ENCODE measurements at places on chromosomes 5 and 9.

DNA sequence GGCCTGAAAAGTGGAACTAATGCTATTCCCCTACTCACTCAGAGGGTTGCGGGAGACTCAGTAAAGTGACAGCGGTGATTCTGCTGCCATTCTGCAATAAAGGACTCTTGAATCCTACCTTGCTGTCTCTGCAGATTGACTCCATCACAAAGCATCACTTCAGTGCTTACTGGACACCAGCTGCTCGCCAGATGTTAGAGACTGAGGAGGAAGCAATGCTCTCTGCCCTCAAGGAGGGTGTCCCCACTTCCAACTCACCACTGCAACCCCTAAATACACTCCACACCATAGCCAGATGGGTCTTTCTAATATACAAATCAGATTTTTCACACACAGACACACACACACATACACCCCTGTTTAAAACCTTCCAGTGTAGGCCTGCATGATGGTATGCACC lies 21.4 kb downstream of the TTLL11 start:
- no peak for DNase-seq

GRCh38 chr5:51829230-51829629 lies 446.0 kb downstream of the ISL1 start:
- DNase-seq: no peak

DNA sequence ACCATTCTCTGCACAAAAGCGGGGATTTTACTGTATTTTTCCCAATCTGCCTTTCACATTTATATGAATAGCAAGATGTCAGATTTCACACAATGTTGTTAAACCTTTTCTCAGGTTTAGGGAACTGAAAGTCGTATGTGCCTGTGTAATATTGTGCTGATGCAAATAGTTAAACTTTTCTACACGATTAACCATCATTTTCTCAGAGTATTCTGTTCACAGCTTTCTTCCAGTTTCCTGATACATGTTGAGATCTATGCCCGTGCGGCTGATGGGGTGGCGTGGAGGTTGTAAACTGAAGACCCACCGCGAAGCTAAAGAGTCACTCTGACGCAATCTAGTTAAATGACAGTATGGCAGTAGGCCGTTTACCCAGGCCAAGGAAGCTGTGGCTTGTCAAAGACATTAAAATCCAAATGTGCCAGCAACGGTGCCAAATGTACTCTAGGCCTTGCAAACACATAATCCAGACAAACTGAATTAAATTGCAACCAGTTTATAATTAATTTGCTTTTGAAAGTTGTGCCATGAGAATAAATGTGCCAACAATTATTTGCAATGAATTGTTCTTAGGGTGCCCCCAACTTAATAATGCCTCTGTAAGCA lies 145.7 kb downstream of the EBF1 start:
- no peak for DNase-seq

GRCh38 chr9:134585746-134586706 lies 55.6 kb upstream of the COL5A1 start:
- DNase-seq: no peak

DNA sequence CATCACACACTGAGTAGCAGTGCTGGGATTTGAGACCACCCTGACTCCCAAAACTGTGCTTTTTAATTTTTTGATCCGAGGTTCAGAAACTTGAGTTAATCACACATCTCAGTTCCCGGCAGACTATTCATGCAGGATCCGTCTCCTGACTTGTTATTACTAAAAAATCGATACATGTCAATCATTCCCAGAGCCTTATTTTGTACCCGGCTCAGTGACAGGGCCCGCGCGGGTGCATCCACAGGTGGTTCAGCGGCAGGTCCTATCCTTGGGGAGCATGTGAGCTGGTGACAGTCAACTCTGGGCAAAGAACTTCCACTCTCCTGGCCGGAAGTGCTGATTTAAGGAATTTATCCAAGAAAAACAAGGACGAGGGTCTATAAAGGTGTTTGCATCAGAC lies 95.9 kb upstream of the MVB12B start:
- no peak for DNase-seq

GRCh38 chr9:132698989-132699388 lies 28.7 kb downstream of the GTF3C4 start:
- no peak for DNase-seq

DNA sequence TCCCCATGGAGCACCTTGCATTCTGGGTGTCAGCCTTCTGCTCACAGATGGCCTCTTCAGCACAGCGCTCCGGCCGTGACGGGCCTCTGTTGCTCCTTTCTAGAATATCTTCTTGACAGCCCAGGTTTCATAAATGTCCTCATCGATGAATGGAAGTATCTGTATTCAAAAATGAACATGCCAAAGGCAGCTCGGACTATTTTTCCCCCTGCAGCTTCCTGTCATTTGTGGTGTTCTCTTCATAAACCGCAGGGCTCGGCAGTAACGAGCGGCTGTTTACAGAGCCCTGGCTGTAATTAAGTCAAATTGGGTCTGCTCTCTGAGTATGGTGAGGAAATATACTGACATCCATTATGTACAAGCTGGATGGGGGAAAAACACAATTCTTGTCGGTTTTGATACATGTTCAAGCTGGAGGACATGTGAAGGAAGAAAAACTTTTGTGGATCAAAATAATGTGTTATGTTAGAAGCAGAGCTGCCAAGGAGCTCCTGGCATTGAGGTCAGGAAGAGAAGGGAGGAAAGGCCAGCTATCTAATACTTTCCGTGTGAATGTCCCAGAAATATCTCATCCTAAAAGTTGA lies 154.1 kb upstream of the CD180 start:
- DNase-seq: no peak

DNA sequence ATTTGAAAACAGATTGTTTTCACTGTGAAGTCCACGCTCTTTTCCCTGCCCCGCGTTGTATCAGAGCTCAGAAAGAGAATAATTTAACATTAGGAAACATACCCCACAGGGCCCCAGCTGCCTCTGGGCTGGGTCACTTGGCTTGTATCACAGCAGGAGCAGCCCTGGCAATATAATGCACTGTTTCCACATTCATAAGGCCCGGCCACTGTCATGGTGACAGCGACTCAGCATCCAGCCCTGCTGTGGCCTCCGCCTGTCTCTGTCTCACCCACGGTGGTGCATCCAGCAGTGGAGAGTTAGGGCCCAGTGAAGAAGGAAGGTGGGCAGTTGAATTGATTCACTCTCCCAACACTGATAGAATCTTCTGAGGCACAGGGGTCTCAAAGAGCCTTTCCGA lies 188.9 kb downstream of the NSG2 start:
- DNase-seq: no peak

All from T-helper 2 cell treated with Interferon-gamma antibody and Interleukin-4, amounts not matched to agents 5 μg/mL and 100 μg/mL, for 36 hours (primary cell).